A549 treated with CpdA at 1 μM for 4 hours (cell line): ENCODE measurements at places on chromosomes 4 and X. TPM values are rescaled to one million over a fixed set of nuclear protein-coding genes. Genes with fewer than 3 reads are reported as not detected.

The CSAG3 gene
- total RNA-seq = not detected in 5 replicates

The TCP11X2 gene
- total RNA-seq = not detected in 5 replicates

The NEIL3 gene
- 13.7 to 16.3 TPM (median 15.4 TPM) in 5 replicates for total RNA-seq

The KDR gene
- not detected in 5 replicates for total RNA-seq

The UCP1 gene
- total RNA-seq = 0.08 to 0.10 TPM in 2 of 5 replicates, not detected in the others

The RHOH gene
- 0.08 to 0.57 TPM (median 0.16 TPM) in 4 of 5 replicates, not detected in the other for total RNA-seq

The NDUFA1 gene
- total RNA-seq = 234 to 331 TPM (median 271 TPM) in 5 replicates

The FGF13 gene
- total RNA-seq = not detected in 5 replicates

The UGT2B10 gene
- 0.07 to 0.09 TPM in 2 of 5 replicates, not detected in the others for total RNA-seq
